ENCODE measurements at places on chromosomes 7 and 10.
A peak's percentile ranks its signal among the peaks of the same experiment; 100 is the strongest.

DNA sequence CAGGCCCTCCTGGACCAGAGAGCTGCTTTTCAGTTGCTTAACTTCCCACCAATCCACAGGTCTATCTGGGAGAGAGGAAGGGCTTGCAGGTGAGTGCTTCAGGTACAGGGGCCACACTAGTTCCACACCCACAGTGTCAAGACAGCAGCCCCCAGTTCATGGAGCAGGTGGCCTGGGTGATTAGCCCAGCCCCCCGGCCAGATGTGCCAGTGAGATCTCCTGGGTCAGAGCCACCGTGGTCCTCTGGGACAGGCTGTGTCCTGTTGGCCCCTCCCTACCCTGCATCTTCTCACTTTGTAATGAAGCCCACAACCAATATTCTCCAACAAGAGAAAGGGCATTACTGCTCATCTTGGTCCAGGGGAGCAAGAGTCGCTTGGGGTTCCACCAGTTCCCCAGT lies 30.6 kb downstream of the DRGX start:
- no peak overlapping the region for H3K27ac ChIP-seq
- H3K4me3 ChIP-seq = no peak overlapping the region
- peaks cover 3% of the 10 kb centered on the region for H3K4me1 ChIP-seq
- H3K27me3 ChIP-seq = no peaks in the 10 kb centered on the region
- no peaks in the 10 kb centered on the region for H3K36me3 ChIP-seq

- H3K4me3 ChIP-seq = no peak overlapping the region
- H3K27me3 ChIP-seq = no peaks in the 10 kb centered on the region
- H3K36me3 ChIP-seq = no peaks in the 10 kb centered on the region
- H3K4me1 ChIP-seq = no peaks in the 10 kb centered on the region
- no peak overlapping the region for H3K27ac ChIP-seq
Observed at GRCh38 chr7:18570890-18571478, 75.4 kb downstream of the HDAC9 start.

DNA sequence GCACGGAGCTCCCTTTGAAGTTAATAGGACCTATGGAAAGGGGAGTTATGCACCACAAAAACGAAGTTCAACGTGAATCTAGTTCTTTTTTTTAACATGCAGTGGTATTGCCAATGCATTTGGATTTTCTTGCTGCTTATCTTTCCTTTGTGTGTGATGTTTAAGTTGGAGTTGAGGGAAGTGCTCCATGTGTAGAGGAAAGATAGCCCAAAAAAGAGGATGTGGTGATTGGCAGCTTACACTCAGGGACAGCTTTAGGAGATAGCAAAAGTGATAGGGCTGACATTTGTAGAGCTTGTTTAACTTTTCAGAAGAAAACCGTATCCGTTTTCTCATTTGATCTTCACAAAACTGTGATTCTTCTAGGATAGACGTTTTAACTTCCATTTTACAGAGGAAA lies 101.3 kb downstream of the MDFIC start:
- H3K36me3 ChIP-seq = no peaks in the 10 kb centered on the region
- no peak for DNase-seq
- H3K27me3 ChIP-seq = no peaks in the 10 kb centered on the region
- H3K27ac ChIP-seq = no peak overlapping the region
- H3K4me1 ChIP-seq = no peaks in the 10 kb centered on the region
- no peak overlapping the region for H3K4me3 ChIP-seq

DNA sequence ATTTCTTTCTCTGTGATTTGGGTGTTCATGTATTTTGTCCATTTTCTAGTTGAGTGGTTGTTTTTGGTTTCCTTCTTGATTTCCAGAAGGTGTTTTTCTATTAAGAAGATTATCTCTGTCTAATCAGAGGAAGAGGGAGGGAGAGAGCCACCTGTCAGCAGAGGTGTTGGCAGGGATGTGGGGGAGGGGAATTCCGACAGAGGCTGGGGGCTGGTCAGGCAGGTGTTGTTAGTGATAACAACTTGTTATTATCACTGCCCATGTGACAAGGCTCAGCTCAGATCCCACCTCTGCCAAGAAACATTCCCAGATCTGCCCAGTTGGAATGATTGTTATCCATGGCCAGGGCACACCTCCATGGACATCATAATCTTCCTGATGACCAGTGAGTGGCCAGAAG lies 293.4 kb downstream of the GFRA1 start:
- no peaks in the 10 kb centered on the region for H3K4me1 ChIP-seq
- no peaks in the 10 kb centered on the region for H3K36me3 ChIP-seq
- H3K27me3 ChIP-seq = no peaks in the 10 kb centered on the region
- H3K27ac ChIP-seq = no peak overlapping the region
- no peak overlapping the region for H3K4me3 ChIP-seq
- DNase-seq = no peak

- H3K27me3 ChIP-seq = no peaks in the 10 kb centered on the region
- peaks cover 34% of the 10 kb centered on the region for H3K4me1 ChIP-seq
- peak overlapping the region; percentile 94 for H3K27ac ChIP-seq
- DNase-seq = no peak
Observed at GRCh38 chr10:124700293-124701037, 43.7 kb downstream of the FAM53B start.

GRCh38 chr7:151392002-151392401 lies 17.8 kb downstream of the WDR86 start:
- no peak overlapping the region for H3K27ac ChIP-seq
- no peak for DNase-seq
- no peaks in the 10 kb centered on the region for H3K27me3 ChIP-seq
- no peaks in the 10 kb centered on the region for H3K4me1 ChIP-seq
- H3K36me3 ChIP-seq = no peaks in the 10 kb centered on the region
- H3K4me3 ChIP-seq = no peak overlapping the region

- peak; percentile 50 for DNase-seq
- peak overlapping the region; percentile 50 for H3K4me3 ChIP-seq
- peaks cover 16% of the 10 kb centered on the region for H3K36me3 ChIP-seq
- H3K27me3 ChIP-seq = no peaks in the 10 kb centered on the region
Observed at GRCh38 chr10:119030421-119031250, 1.1 kb downstream of the NANOS1 start.

DNA sequence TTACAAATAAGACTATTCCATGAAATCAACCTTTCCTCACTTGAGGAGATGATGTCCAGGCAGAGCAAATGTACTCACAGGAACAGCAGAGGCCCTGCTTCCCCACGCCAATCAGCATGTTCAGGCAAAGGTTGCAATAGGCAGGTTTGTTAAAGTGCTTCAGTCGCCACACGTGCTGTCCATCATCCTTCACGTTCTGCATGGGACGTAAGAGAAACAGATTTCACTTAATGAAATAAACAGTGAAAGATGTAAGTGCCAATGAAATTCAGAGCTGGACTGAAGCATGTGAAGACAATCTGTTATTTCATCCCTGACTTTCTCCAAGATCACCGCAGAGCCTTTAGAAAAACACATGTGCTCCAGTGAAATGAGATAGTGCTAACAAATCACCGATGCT lies 217.4 kb downstream of the DGKB start:
- H3K27ac ChIP-seq = no peak overlapping the region
- H3K27me3 ChIP-seq = no peaks in the 10 kb centered on the region
- no peak for DNase-seq
- no peaks in the 10 kb centered on the region for H3K4me1 ChIP-seq
- H3K4me3 ChIP-seq = no peak overlapping the region

DNA sequence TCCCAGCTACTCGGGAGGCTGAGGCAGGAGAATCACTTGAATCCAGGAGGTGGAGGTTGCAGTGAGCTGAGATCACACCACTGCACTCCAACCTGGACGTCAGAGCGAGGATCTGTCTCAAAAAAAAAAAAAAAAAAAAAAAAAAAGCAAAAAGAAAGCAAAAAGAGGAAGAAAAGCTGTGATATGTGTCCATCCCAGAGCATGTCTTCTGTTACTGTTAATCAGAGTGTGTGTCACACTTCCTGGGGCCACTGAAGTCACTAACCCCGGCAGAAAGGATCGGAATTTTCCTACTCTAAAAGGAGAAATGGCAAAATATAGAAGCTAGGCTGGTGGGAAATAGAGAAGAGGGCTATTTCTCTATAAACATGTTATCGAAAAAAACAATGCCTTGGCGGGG lies 11.9 kb downstream of the PIK3AP1 start:
- H3K36me3 ChIP-seq = no peaks in the 10 kb centered on the region
- no peak overlapping the region for H3K4me3 ChIP-seq
- H3K4me1 ChIP-seq = no peaks in the 10 kb centered on the region
- no peak for DNase-seq
- no peaks in the 10 kb centered on the region for H3K27me3 ChIP-seq

Measured in lung (tissue), 17 donors.